Foreskin melanocyte (primary cell): ENCODE measurements at places on chromosomes 11 and 22.

DNA sequence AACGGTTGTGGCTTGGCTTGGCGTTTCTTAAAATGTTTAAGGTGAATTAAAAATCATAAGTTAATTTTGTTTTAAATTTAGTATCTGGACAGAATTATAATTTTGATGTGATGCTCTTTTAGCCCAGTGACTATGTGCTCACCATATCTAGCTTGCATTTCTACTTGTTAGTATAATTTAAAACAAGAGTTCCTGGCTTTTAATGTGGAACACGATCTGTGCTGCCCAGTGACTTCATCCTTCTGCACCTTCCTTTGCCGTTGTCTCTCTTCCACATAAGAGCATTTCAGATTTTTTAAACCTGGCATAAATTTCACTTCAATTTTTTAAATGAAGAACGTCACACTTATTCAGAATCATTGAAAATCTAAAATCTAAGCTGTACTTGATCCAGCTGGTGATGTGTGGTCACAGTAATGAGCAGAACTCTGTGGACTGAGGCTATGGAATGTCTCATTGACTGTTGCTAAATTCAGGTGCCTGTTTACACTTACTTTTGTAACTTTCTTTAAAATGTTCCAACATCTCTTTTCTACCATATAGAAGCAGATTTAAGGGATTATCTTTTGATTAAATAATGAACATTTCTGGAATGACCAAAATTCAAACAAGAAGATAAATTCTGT, 75.4 kb upstream of the ADSL start:
- no peak for DNase-seq

GRCh38 chr22:43884600-43885318, 7.1 kb downstream of the PNPLA5 start:
- DNase-seq: peak; percentile 13

- peak; percentile 77 for DNase-seq
These were observed 327.6 kb upstream of the PLET1 start for GRCh38 chr11:112588252-112588694.

- no peak for DNase-seq
These were observed 63.3 kb downstream of the LDLRAD3 start for GRCh38 chr11:36007127-36007655.

- no peak for DNase-seq
These were observed 731.1 kb upstream of the LUZP2 start for GRCh38 chr11:23765682-23766252.

- DNase-seq: no peak
These were observed 35.6 kb downstream of the SERPINH1 start for GRCh38 chr11:75597636-75598035.

DNA sequence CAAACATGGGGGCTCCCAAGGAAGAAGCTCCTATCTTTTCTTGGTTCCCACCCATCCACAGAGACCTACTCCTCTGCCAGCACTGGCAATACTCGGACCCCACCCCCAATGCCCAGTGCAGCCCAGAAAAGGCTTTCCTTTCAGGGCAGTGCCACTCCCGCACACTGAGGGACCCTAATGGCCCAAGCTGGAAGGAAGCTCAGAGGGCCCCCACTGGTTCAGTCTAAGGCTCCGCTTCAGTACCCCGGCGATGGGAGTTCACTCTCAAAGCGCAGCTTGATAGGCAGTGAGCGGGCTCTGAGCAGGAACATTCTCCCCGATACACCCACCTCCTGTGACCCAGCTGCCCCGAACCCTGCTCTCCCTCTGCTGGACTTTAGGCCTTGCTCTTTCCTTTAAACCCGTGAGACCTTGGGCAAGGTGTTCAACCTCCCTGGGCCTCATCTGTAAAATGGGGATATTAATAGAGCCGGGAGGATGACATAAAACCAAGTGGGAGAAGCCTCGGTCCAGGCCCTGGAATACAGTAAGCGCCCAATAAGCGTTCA, 48.4 kb downstream of the CHRDL2 start:
- DNase-seq: no peak

DNA sequence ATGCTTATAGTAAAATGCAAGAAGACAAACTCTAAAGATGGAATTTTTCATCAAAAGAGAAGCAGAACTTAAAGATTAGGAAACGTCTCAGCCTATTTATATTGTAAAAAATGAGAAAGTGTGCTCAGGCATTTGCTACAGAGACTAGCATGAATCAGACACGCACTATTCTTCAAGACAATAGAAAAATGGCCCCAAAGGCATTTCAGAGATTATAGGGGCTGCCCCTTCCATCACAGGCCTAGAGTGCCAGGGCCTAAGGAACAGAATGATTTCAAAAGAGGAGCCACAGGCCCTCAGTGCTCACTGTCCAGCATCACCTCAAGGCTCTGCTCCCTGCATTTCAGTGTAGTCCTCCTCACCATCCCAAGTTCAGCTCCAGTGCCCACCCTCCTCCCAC, 27.5 kb downstream of the TNKS1BP1 start:
- no peak for DNase-seq

- no peak for DNase-seq
These were observed 71.6 kb upstream of the ATXN10 start for GRCh38 chr22:45599836-45600577.

- DNase-seq: no peak
These were observed 90.3 kb downstream of the BLID start for GRCh38 chr11:122025757-122026156.

DNA sequence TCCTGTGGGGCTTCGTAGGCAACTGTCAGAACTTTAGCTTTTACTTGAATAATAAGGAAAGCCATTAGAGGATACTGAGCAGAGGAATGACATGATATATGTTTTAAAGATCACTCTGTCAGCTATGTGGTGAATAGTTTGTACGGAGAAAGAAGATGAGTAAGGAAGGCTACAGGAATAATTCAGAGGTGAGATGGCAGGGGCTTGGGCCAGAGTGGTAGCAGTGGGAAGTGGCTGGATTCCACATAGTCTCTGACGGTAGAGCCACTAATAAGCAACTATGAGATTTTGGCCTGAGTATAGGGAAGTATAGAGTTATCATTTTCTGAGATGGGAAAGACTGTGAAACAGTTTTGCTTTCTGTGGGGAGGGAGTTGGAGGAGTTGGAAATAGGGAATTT, 93.9 kb upstream of the MTMR2 start:
- DNase-seq: no peak

DNA sequence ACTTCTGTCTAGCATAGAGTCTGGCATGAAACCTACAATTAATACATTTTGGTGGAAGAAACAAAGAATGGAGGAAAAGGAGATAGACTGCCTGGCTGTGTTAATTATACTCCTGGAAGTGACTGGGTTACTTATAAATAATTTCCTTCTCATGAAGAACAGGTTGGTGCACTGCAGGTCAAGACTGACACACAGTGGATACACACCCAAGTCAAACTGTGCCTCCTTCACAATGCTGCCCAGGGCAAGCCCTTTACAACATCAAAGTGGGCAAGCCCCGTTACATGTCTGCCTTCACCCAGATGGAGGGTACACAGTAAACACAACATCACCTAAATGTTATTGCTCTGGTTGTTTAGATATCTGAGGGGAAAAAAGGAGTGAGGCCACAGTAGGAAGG, 83.7 kb upstream of the KCNA4 start:
- no peak for DNase-seq

GRCh38 chr11:18540207-18541009, 13.7 kb upstream of the TSG101 start:
- DNase-seq: no peak

GRCh38 chr22:31321421-31321820, 24.7 kb downstream of the PATZ1 start:
- DNase-seq: peak; percentile 10

DNA sequence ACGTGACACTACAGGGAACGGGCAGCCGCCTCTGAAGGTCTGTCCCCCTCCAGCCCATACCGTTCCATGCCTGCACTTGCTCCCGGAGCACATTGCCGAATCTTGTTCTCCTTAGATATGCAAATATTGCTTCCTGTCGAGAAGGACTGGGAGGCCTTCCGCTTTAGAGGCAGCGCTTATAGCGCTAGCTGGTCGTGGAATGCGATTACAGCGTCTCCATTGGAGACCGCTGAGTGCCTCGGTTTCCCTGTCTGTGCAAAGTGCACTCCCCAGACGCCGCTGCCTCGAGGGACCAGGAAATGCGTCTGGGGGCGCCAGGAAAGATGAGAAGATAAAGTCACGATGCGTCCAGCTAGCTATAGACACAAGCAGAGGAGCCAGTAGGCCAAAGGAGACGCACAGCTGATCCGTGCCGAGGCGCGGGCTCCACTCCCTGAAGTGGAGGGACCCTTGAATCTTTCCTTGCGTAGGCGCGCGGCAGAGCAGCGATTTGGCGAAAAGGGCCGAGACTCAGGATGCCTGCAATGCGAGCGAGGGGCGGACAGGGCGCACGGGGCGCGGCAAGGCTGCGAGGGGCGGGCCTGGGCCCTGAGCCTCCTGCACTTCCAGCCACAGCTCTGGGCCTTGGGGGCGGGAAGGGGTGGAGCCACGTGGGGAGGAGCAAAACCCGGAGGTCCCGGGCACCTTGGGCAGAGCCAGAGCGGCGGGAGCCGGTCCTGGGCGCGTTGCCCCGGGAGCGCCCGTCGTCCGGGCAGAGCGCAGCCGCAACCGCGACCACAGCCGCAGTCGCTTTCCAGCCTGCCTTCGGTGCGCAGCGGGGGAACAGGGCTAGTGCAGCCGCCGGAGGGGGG, at the start of gene RASSF10:
RASSF10 (plus strand) TSS at position 692 of the 851 bp plus-strand sequence. CDS start 261 bp downstream, outside the sequence.
- DNase-seq: no peak

- no peak for DNase-seq
These were observed 52.0 kb upstream of the A4GALT start for GRCh38 chr22:42772647-42773046.

DNA sequence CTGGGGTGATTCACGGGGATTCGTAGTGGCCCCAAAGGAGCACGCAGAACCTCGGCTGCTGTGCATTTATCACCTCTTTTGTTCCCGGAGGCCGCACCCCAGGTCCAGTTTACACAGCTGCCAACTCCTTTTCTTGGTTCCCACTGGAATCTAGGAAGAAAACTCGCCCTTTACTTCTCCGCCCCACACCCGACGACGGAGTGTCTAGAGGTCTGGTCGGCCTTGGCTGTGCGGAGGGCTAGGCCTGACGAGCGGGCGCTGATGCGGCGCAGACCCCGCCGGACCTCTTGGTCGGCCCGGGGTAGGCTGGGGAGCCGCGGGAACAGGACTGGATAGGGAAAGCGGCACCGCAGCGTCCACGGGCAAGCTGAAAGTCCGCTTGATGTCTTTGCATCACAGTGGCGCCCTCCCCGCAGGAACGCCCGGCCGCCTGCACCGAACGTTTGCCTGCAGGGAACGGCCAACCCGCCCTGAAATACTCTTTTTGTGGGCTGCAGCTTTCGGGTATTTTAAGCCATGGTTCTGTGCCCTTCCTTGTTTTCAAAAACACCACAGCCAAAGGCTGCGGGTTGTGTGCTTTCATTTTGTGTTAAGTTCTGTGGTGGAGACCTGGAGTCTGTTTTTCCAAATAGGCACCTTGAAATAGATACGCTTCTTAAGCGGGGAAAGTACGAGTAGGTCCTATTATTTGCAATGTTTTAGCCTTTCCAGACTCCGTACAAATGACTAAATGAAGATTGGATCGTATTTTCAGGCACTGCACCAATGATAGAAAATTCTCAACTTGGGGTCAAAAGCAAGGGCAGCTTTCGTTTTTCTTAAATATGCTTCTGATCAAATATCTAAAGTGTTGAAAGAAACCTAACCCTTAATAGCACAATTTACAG, 829 bp upstream of the ZBED5 start:
- DNase-seq: peak; percentile 61

DNA sequence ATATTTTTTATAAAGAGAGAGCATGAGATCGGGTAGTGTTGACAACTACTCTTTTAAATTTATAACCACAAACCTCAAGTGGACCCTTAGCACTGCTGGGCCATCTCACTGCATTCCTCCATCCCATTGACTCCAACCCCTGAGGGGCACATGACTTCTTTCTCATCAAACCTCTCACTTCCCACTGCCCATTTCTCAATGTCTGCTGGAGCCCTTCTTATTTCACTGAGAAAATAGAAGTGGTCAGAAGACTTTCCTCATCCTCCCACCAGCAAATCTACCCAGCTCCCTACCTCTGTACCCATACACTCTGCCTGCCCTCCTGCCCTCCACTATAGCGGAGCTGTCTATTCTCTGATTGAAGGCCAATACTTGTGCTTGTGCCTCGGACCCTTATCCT, 370.6 kb upstream of the MPPED2 start:
- DNase-seq: no peak

DNA sequence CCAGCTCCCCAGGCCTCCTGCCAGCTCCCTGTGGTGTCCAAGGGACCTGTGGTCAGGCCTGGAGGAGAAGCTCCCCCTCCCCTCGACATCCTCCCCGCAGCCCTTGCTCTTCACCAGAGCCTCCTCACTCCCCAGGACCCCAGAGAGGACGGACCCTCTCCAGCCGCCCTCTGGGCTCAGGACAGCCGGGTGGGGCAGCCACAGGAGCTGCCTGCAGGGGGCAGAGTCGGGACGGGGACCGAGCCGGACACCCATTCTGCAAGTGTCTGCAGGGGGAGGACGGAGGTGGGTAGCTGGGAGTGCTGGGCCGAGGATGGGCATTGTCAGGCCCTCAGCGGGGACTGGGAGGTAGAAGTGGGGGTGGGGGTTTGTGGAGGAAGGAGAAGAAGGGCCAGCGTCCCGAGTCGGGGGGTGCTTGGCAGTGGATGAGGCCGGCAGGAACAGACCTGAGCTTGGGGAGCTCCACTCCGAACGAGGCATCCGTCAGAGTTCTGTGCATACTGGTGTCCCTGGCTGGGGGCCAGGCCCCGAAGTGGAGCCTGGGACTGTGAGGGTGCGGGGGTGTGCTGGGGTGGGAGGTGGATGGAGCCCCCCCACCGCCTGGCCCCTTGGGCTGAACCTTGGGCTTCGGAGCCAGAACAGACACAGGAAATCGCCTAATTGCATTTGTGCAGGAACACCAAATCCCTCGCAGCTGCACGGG, 15.2 kb downstream of the PRR33 start:
- no peak for DNase-seq

- no peak for DNase-seq
These were observed 882 bp downstream of the CYB5R2 start for GRCh38 chr11:7672276-7672959.

- DNase-seq: no peak
These were observed 105.7 kb upstream of the LUZP2 start for GRCh38 chr11:24391167-24391566.

DNA sequence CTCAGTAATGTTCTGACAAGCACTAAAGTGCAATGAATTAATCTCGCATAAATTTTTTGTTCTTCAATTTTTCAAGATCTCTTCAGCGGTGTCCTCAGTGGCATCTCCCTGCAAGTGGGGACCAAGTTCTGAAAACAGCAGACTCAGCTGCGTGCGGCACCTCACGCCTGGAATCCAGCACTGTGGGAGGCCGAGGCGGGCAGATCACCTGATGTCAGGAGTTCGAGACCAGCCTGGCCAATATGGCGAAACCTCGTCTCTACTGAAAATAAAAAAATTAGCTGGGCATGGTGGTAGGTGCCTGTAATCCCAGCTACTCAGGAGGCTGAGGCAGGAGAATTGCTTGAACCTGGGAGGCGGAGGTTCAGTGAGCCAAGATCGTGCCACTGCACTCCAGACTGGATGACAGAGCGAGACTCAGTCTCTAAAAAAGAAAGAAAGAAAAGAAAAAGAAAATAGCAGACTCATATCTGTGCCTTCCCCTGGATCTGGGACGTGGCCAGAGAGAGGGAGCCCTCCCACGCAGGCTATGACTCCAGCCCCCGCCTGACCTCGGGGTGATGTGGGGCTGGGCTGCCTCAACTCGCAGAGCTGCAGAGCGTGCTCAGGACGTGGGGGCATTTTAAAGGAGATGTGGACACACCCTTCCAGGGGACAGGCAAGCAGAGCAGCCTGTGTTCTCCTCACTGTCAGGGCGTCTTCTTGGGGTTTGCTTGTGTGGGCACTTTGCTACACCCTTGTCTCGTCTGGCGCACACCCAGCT, 346.6 kb downstream of the BRD1 start:
- DNase-seq: no peak

GRCh38 chr11:120168960-120169681, 31.2 kb upstream of the TRIM29 start:
- DNase-seq: peak; percentile 79
